Activated naive CD4-positive, alpha-beta T cell treated with anti-CD3 and anti-CD28 coated beads for 36 hours (primary cell): ENCODE measurements at places on chromosomes 5 and 9.

DNA sequence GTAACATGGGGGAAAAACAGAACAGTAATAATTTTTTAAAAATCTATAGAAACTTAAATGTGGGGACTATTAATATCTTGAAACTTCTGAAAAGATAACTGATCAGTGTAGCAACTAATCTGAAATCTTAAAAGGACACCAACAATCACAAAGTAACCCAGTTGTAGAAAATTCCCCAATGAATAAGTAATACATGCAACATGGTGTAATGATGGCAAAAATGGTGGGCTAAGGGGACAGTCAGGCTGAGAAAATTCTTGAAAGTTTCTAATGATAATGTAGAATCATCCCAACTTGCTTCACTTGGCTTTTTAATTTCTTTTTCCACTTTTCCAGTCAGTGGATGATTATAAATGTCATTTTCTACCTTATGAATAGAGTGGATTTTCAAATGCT is 5.4 kb downstream of the NFIL3 start:
- no peak for DNase-seq

GRCh38 chr5:16806711-16807546 is 129.2 kb downstream of the MYO10 start:
- DNase-seq: no peak

DNA sequence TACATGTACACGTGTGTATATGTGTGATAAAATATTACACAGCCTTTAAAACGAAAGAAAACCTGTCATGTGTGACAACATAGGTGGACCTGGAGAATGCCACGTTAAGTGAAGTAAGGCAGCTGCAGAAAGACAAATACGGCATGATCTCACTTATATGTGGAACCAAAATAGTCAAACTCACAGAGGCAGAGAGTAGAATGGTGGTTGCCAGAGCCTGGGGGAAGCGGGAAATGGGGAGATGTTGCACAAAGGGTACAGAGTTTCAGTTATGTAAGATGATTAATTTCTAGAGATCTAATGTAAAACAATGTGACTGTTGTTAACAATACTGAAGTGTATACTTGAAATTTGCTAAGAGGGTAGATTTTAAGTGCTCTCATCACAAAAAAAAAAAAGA is 34.8 kb downstream of the ADAMTS12 start:
- DNase-seq: peak; percentile 26

DNA sequence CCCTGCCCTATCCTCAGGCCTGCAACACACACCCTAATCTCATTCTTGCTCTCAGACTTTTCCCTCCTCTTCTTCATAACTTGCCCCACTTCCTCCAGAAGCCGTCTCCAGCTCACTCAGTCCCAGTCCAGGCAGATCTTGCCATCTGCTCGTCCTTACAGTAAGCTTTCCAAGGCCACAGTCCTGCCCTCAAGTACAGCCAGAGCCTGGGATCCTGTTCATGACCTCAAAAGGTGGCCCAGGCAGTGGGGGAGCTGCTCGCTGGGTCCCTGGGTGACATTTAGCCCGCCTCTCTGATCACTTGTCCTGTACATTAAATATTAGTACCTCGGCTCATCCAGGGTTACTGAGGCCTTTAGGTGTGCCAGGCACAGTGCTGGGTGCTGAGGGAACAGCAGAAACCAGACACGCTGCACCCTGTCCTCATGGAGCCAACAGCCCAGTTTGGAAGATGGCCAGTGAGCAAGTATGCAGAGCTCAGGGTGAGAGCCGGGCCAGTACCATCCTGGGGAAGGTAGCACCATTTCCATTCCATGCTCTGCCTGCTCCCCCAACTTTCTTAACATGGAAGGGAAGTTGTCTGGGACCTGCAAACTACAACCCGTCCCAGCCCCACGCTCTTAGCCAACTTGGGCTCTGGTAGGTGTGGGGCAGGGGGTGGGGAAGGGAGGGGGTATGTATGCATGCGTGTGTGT is 100.4 kb downstream of the C5orf15 start:
- DNase-seq: no peak

DNA sequence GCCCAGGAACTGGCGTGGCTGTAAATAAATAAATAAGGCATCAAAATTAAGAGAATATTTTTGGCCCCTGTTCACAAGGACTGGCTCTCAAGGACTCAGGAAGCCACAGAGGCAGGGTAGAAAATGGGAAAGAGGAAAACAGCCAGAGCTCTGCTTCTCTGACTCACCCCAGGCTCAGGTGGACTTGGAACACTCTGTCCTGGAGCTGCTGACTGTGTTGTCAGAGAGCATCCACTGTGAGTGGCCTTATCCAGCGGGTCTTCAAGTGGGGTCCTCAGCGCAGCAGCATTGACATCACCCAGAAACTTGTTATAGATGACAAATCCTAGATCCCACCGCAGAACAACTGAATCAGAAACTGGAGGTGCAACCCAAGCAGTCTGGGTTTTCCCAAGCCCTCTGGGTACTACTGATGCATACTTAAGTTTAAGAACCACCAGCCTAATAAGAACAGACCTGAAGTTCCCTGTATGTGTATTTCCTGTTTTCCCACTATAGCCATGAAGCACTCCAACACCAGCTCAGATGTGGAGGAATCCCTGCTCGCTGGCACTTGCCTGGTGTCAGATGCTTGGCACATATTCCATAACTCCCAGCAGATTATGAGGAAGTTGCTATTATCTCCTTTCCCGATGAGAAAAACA is 20.5 kb downstream of the ADRA1B start:
- no peak for DNase-seq

DNA sequence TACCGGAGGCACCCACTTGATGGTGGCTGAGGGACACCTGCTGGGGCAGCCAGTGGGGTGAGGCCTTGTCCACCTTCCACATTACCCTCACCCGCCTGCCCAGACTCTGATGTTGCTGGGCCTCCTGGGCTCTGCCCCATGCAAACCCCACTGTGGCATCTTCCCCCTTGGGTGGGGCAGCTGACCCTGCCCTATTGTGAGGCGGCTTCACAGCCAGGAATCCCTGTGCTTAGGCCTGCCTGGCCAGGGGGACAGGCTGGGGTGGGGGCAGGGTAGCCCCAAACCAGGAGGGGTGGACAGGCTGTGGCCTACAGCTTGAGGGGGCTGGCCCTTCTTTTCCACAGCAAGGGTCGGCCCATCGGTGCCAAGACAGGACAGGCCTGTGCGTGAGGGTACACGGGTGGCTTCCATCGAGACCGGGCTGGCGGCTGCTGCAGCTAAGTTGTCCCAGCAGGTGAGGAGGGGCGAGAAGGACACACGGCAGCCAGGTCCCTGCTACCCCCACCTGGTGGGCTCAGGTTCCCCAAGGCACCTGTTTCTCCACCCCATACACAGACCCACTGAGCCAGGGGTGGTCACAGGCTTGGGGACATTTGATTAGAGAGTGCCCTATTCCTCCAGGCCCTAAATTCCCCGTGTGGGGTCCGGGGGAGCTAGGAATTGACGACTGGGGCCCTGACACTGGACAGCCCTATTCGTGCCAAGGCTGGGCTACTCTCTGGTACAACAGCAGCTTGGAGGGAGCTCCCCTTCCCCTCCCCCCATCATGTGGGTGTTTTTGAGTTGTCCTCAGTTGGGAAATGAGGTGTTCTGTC is 99.2 kb downstream of the PHF2 start:
- no peak for DNase-seq

DNA sequence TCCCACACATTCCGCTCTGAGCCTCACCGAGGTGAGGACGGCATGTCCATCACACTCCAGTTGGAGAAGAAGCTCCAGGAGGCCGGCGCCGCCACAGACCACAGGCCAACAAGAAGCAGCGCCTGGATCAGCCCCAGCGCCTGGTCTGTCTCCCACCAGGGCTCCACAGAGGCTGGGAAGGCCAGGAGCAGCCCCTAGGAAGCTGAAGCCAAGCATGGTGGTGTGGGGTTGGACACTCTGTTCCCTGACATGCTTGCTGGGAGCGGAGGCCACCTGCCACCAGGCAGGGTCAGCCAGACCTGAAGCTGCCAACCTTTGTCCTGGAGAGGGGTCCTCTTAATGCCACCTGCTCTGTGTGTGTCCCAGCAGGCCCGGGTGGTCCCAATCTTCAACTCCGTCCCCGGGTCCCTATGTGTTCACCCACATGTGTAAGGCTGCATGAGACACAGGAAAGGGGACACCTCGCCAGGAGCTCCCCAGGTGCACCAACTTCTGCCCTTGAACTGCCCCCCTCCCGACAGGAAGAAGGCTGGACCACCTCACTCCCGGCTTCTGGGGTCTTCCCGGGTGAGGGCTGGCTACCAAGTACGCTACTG is 140.1 kb upstream of the PPP1R26 start:
- no peak for DNase-seq

DNA sequence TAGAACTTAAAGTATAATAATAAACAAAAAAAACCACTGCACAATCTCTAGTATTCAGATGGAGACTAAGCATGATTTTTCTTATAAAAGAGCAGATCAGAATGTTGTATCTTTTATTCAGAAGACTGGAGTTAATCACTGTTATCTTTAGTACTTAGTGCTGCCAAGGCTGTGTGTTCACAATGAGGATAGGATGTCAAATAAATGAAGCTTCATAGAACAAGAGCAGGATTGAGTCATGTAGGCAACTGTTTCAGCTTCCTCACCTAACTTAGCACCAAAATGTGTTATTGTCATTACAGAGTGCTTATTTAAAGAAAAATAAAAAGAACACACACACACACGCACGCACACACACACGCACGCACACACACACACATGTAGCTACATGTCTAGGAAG is 58.1 kb upstream of the CDKN2B start:
- no peak for DNase-seq

GRCh38 chr5:37054391-37054790 is 177.8 kb downstream of the NIPBL start:
- no peak for DNase-seq
